A549 treated with Mapracorat at 1 μM for 4 hours (cell line): ENCODE measurements at places on chromosomes 12 and 14. TPM values are rescaled to one million over a fixed set of nuclear protein-coding genes. Genes with fewer than 3 reads are reported as not detected.

PTPN21 gene
- 7.6 to 9.5 TPM (median 9.0 TPM) in 5 replicates for total RNA-seq

CYP46A1 gene
- total RNA-seq, result 0.05 to 0.25 TPM (median 0.15 TPM) in 4 of 5 replicates, not detected in the other

ZNF891 gene
- 0.28 to 0.41 TPM (median 0.31 TPM) in 5 replicates for total RNA-seq

KRT84 gene
- not detected in 5 replicates for total RNA-seq

OTOGL gene
- not detected in 5 replicates for total RNA-seq

C14orf119 gene
- total RNA-seq, result 85.6 to 107 TPM (median 97.5 TPM) in 5 replicates

CATSPERB gene
- not detected in 5 replicates for total RNA-seq

TAS2R30 gene
- total RNA-seq, result not detected in 5 replicates

C3AR1 gene
- not detected in 5 replicates for total RNA-seq

SYNE3 gene
- 0.29 to 0.58 TPM (median 0.38 TPM) in 5 replicates for total RNA-seq

KLRC2 gene
- total RNA-seq, result 1.5 to 2.3 TPM (median 1.9 TPM) in 5 replicates

DGLUCY gene
- total RNA-seq, result 17.0 to 19.8 TPM (median 17.2 TPM) in 5 replicates

PLEKHH1 gene
- 3.0 to 3.9 TPM (median 3.6 TPM) in 5 replicates for total RNA-seq

OSBPL8 gene
- 10.5 to 23.4 TPM (median 17.9 TPM) in 5 replicates for total RNA-seq

ZNF268 gene
- total RNA-seq, result 9.0 to 13.0 TPM (median 12.3 TPM) in 5 replicates

CLEC1B gene
- not detected in 5 replicates for total RNA-seq

ADGRD1 gene
- 0.28 to 0.45 TPM (median 0.38 TPM) in 5 replicates for total RNA-seq

EP400 gene
- total RNA-seq, result 21.4 to 24.9 TPM (median 24.2 TPM) in 5 replicates

INSM2 gene
- total RNA-seq, result 0.06 to 0.12 TPM (median 0.08 TPM) in 3 of 5 replicates, not detected in the others

GYS2 gene
- 0.10 TPM in 1 of 5 replicates, not detected in the others for total RNA-seq

ACOT6 gene
- total RNA-seq, result not detected in 5 replicates

TSPAN8 gene
- total RNA-seq, result not detected in 5 replicates

IL22 gene
- not detected in 5 replicates for total RNA-seq

MEG3 gene
- total RNA-seq, result 39.9 to 63.4 TPM (median 53.8 TPM) in 5 replicates

LRIG3 gene
- 3.6 to 5.2 TPM (median 4.7 TPM) in 5 replicates for total RNA-seq

SLC5A8 gene
- total RNA-seq, result not detected in 5 replicates

AGAP2 gene
- total RNA-seq, result 0.08 to 0.23 TPM (median 0.14 TPM) in 5 replicates

ST8SIA1 gene
- 0.24 TPM in 1 of 5 replicates, not detected in the others for total RNA-seq

CIROP gene
- total RNA-seq, result not detected in 5 replicates

BEGAIN gene
- 5.9 to 9.6 TPM (median 7.4 TPM) in 5 replicates for total RNA-seq

TAS2R10 gene
- total RNA-seq, result 0.22 TPM in 1 of 5 replicates, not detected in the others

TMEM132D gene
- not detected in 5 replicates for total RNA-seq

ACYP1 gene
- total RNA-seq, result 22.4 to 29.2 TPM (median 22.9 TPM) in 5 replicates

ACVRL1 gene
- total RNA-seq, result 0.08 to 0.62 TPM (median 0.15 TPM) in 4 of 5 replicates, not detected in the other

CACNA2D4 gene
- not detected in 5 replicates for total RNA-seq

TXNRD1 gene
- 753 to 930 TPM (median 871 TPM) in 5 replicates for total RNA-seq

GCH1 gene
- 3.2 to 4.7 TPM (median 4.2 TPM) in 5 replicates for total RNA-seq
